ENCODE measurements at places on chromosomes 4 and X. TPM values are rescaled to one million over a fixed set of nuclear protein-coding genes. Genes with fewer than 3 reads are reported as not detected.
A peak's percentile ranks its signal among the peaks of the same experiment; 100 is the strongest.

- H3K4me3 ChIP-seq, result peak within 1 kb of the TSS; percentile 57
- no peaks in the 10 kb centered on the region for H3K36me3 ChIP-seq
- peak; percentile 83 for DNase-seq
- no peaks in the 10 kb centered on the region for H3K4me1 ChIP-seq
- H3K27ac ChIP-seq, result peak within 1 kb of the TSS; percentile 84
- no peaks in the 10 kb centered on the region for H3K27me3 ChIP-seq
These were observed at the start of gene ACOT9 for GRCh38 chrX:23742697-23743622. ACOT9 (minus strand) TSS chrX:23743276; CDS start chrX:23743144, 132 bp downstream.

DNA sequence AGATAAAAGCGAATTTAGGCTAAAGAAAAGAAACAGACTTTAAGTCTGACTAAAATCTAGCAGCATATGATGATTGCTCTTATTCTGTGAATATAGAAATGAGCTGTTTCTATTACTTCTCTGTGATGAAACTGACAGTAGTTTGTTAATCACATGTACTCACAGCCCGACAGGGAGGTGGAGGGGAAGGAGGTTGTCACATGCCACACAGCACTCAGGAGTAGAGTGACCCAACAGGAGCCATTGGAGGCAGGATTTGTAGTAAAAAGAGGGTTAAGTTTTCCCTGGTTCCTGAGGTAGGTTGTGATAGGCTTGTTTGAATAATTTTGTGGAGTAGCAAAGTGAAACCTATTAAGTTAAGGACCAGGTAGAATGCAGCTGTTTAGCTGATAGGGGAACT lies 495.9 kb downstream of the CENPC start:
- H3K4me1 ChIP-seq, result no peaks in the 10 kb centered on the region
- H3K27ac ChIP-seq, result no peak overlapping the region
- H3K36me3 ChIP-seq, result no peaks in the 10 kb centered on the region
- no peaks in the 10 kb centered on the region for H3K27me3 ChIP-seq
- DNase-seq, result no peak

Gene SMR3B
- total RNA-seq, result not detected

GRCh38 chrX:85309717-85310116 lies 65.9 kb downstream of the ZNF711 start:
- no peak overlapping the region for H3K27ac ChIP-seq
- no peak for DNase-seq
- H3K4me3 ChIP-seq, result no peak overlapping the region
- H3K27me3 ChIP-seq, result no peaks in the 10 kb centered on the region
- no peaks in the 10 kb centered on the region for H3K4me1 ChIP-seq

Gene CDX4
- total RNA-seq, result not detected

DNA sequence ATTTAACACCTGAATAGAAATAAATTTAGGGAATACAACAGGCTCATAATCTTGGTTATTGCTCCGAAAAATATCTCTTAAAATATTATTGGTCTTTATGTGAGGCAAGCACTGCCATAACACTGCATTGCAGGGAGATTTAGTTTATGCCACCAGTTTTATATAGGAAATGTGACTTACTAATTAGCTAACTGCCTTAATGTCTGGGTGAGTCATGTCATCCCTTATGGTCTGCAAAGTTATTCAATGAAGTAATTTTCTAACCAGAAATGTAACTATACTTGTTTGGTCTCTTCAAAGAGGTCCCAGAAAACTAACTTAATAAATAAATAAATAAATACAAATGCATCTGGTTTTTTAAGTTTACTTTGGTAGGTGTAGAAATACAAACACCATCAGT lies 597.2 kb downstream of the GALNTL6 start:
- no peak overlapping the region for H3K4me3 ChIP-seq
- H3K27me3 ChIP-seq, result no peaks in the 10 kb centered on the region
- H3K27ac ChIP-seq, result no peak overlapping the region
- no peaks in the 10 kb centered on the region for H3K4me1 ChIP-seq

Gene TMEM47
- total RNA-seq, result 28.5 TPM

- no peaks in the 10 kb centered on the region for H3K27me3 ChIP-seq
- no peak for DNase-seq
- H3K36me3 ChIP-seq, result no peaks in the 10 kb centered on the region
- no peak overlapping the region for H3K4me3 ChIP-seq
These were observed 114.3 kb upstream of the EMCN start for GRCh38 chr4:100632163-100632562.

GRCh38 chr4:117417856-117418255 lies 332.5 kb upstream of the TRAM1L1 start:
- no peak overlapping the region for H3K27ac ChIP-seq
- no peaks in the 10 kb centered on the region for H3K4me1 ChIP-seq
- no peak overlapping the region for H3K4me3 ChIP-seq
- no peak for DNase-seq
- H3K36me3 ChIP-seq, result no peaks in the 10 kb centered on the region

GRCh38 chr4:124015766-124016165 lies 619.2 kb downstream of the SPRY1 start:
- no peak for DNase-seq
- H3K27ac ChIP-seq, result no peak overlapping the region
- H3K4me3 ChIP-seq, result no peak overlapping the region
- H3K36me3 ChIP-seq, result no peaks in the 10 kb centered on the region
- H3K4me1 ChIP-seq, result no peaks in the 10 kb centered on the region

GRCh38 chr4:2866891-2867290 lies 23.2 kb downstream of the ADD1 start:
- no peak overlapping the region for H3K27ac ChIP-seq
- no peak overlapping the region for H3K4me3 ChIP-seq
- DNase-seq, result no peak
- H3K36me3 ChIP-seq, result no peaks in the 10 kb centered on the region
- peaks cover 12% of the 10 kb centered on the region for H3K4me1 ChIP-seq
- H3K27me3 ChIP-seq, result no peaks in the 10 kb centered on the region
